ENCODE measurements at places on chromosomes 7 and 10.

- DNase-seq = no peak
Observed at GRCh38 chr7:158030566-158030965, 557.1 kb downstream of the PTPRN2 start.

GRCh38 chr7:20089431-20089830 lies 127.8 kb downstream of the MACC1 start:
- DNase-seq = no peak

GRCh38 chr10:122040786-122041185 lies 51.8 kb downstream of the TACC2 start:
- no peak for DNase-seq

- no peak for DNase-seq
Observed at GRCh38 chr10:106652279-106652678, 512.2 kb downstream of the SORCS1 start.

DNA sequence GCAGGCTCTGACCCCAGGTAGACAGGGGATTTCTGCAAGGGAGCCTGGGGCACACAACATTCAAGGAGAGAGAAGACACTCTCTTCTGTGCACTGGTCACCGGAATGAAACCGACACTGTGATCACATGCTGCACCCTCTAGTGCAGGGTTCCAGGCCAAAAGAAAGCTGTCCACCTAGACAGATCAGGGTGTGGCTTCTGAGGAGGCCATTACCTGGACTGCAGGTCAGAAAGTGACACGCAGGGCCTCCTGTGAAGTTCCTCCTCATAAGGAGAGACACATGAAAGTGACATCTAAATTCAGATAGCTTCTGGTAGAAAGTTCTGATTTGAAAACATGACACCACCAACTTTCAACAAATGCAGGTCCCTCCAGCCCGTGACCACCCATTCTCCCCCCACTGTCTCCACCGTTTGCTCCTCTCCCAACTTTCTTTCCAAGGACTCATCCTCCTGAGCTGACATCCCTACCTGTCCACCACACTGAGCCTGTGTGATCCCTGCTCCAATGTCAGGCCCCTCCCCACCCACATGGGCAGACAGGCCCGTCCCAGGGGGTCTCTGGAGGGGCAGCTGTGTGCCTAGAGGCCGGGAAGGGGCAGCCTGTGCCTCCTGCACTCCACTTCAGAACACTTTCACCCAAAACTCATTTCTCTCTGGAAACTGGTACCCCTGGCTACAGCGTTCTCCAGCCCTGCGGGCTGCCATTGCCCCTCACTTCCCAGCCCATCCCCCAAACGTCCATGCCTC lies 198.0 kb downstream of the TNS3 start:
- DNase-seq = no peak

- no peak for DNase-seq
Observed at GRCh38 chr7:109479388-109479787, 909.7 kb downstream of the DNAJB9 start.

DNA sequence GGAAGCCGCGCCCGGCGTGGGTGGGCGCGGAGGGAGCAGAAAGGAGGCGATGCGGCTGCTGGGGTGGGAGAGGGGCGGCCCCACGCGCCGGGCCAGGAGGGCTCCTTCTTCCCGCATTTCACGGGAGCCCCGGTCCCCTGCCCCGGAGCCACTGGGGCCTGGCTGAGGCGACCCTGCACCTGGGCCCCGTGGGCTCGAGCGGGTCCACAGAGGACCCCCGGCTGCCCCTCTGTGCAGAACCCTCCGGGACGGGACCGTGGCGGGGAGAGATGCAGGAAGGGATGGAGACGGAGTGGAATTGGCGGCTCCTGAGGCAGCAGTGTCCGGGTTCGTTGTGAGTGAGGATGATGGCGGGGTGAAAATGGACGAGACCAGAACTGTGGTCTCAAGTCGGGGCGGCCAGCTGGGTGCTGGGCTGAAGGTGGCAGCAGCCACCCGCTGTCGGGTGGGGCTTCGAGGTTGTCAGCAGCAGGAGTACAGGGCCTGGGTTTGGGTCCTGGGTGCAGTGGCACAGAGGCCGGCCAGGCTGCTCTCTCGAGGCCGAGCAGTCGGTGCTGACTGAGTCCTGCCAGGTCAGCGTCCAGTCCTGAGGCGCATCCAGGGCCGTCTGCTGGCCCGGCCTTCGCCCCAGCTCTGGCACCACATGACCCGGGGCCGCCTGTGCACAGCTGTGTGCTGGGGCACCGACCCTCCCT lies 80.4 kb downstream of the VIPR2 start:
- DNase-seq = no peak
